NCI-H1694 treated with DMSO at 0.1 percent for 48 hours (cell line): ENCODE measurements at places on chromosomes 12 and 14.
A peak's percentile ranks its signal among the peaks of the same experiment; 100 is the strongest.

DNA sequence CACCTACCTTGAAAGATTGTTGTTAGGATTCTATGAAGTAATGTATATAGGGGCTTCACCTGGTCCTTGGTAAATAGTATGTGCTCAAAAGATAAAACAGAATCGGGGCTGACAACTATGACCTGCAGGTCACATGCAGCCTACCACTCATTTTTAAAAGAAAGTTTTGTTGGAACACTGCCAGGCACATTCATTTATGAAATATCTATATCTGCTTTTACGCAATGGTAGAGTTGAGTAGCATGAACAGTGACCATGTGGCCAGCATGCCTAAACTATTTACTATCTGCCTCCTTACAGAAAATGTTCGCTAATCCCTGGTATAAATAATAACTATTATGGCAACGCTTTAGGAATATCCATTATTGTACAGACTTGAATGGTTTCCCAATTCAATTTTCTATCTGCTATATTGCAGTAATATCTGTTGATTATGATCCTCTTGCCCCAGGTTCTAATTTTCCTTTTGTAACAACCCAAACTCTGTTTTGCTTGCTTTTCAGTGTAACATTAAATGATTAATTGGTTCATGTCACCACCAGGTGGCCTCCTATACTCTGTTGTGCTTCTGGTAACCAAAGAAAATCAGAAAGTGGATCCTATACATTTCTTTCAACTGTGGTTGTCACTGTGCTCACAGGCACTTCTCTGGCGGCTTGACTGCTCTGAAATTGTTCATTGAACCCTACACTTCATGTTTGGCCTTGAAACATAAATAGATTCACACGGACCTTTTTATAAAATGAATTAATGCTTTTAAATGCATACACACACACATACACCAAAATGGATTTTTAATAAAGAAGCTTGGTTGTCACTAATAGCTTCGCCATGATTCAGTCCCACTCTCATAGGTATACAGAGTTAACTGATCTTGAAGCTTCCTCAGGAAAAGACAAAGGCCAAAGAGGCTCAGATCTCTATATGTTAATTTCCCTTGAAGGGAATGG is 227.7 kb upstream of the NPAS3 start:
- DNase-seq = peak; percentile 85

GRCh38 chr14:72169521-72169920 is 237.3 kb downstream of the RGS6 start:
- DNase-seq = no peak

GRCh38 chr12:72610854-72611358 is 338.7 kb downstream of the TRHDE start:
- no peak for DNase-seq

GRCh38 chr12:2395354-2395977 is 342.7 kb downstream of the CACNA1C start:
- peak; percentile 48 for DNase-seq

GRCh38 chr12:95418142-95418541 is 55.8 kb upstream of the METAP2 start:
- no peak for DNase-seq

DNA sequence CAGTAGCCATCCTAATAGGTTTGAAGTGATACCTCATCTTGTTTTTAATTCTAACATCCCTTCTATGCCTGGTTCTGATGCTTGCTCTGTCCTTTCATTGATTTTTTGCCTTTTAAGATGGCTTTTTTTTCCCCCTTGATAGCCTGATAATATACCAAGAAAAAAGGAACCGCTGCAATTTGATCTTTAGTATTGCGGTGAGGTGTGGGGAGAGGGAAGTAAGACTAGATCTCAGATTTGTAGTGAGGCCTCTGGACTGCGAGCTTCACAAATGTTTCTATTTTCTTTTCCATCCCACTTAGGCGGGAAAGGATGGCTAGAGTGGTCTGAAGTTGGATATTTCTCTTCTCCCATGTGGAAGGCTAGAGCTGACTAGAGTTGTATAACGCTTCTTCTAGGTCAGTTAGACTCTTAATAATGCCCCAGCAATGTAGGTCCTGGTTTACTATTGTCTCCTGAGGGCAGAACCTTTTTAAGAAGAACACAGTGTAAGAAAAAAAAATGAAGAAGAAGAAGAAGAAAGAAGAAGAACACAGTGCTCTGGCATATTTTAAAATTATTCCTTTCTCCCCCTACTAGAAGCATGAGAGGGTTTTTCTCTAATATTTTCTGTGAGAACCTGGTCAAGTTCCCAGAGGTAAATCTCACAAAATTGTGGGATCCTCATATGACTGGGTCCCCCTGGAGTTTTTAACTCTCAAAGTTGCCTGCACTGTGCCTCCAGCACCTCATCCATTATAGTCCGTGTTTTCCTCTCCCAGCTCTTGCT is 11.9 kb upstream of the KLRB1 start:
- no peak for DNase-seq

DNA sequence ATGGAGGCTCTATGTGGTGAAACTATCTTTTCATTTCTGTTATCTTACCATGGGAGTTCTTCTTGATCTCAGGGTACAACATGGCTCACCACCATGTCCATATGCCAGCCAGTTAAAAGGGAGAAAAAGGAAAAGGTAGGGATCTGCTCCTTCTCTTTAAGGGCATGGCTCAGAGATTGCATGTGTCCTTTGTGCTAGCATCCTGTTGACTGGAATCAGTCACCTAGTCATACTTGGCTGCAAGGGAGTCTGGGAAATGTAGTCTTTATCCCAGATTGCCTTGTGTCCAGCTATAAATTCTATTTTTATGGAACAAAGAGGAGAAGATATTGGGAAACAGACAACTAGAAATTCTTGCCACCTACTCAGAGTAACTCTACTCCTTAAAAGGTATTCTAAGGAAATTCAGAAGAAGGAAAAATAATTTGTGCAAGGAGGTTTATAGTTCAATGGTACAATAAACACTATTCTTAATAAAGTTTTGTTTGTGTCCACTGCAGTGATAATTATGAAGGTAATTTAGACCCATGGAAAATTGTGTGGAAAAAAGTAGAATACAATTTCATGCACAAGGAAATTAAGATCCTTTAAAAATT is 86.4 kb upstream of the RPH3A start:
- DNase-seq = no peak

DNA sequence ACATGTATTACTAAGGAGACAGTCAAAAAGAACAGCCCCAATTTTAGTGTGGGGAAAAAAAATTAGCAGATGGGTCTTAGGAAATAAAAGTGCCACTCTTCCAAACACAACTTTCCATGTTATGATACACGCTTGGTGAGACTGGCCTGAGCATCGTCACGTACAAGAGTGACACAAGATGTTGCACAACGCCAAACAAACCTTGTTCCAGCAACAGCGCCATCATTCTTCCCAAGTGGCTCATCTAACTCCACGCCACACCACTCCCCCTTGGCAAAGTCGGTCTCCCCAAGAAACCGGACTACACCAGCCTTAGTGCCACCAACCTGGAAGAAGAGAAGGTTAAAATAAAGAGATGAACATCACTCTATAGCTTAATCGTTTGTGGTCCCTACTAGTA is 58.7 kb downstream of the CLIP1 start:
- no peak for DNase-seq

GRCh38 chr12:131860472-131861260 is 32.5 kb downstream of the MMP17 start:
- DNase-seq = peak; percentile 6

GRCh38 chr12:56146492-56147460 is 5.6 kb upstream of the MYL6B start:
- no peak for DNase-seq

DNA sequence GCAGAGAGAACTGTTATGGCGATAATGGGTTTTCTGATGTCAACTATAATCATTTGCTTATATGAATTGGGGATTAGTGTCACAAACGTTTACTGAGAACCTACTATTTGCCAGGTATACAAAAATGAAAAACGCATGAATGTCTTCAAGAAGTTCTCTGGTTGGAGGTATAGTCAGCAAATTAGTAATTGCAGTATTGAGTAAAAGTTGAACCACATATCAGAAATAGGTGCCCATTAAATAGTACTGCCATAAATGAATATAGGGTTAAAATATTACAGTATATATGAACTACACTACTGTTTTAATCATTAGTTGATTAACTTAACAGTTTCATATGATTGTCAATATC is 60.0 kb downstream of the PTPRB start:
- no peak for DNase-seq

GRCh38 chr12:29782285-29782870 is 1.4 kb downstream of the TMTC1 start:
- peak; percentile 15 for DNase-seq

- no peak for DNase-seq
Observed at GRCh38 chr12:106068296-106068695, 70.5 kb downstream of the NUAK1 start.

DNA sequence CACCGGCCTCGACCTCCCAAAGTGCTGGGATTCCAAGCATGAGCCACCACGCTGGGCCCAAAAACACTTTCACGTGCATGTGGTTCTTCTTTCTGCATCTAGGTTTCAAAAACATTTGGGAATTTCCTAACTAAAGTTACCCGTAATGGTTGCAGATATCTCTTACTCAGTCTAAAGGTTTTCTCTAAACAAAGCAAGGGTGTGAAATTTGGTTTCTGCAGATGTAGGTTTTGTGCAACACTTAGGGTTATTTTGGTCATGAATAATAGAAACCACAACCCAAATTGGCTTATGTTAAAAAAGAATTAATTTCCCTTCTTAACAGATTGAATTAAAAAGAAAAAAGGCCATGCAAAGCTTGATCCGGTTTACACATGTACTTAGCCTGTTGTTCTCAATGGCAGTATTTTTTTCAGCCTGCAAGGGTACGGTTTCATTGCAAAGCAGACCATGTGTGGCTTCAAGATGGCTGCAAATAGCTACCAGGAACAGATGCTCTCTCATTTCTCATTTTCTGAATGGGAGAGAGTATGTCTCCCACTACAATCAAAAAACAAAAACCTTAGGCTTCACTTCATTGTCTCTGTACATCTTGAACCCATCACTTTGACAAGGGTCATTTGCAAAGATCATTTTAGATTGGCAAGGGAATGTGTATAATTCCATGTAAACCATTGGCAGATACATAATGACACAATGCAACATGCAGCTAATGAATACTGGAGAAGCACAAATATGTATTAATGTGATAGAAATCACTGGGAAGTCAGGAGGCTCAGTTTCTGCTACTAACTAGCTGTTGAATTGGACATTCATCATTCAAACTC is 491.2 kb upstream of the FLRT2 start:
- DNase-seq = no peak

GRCh38 chr14:61258985-61259384 is 22.2 kb downstream of the TMEM30B start:
- DNase-seq = no peak
